Frontal cortex (tissue), 4 donors: ENCODE measurements at places on chromosomes 11 and 22.

DNA sequence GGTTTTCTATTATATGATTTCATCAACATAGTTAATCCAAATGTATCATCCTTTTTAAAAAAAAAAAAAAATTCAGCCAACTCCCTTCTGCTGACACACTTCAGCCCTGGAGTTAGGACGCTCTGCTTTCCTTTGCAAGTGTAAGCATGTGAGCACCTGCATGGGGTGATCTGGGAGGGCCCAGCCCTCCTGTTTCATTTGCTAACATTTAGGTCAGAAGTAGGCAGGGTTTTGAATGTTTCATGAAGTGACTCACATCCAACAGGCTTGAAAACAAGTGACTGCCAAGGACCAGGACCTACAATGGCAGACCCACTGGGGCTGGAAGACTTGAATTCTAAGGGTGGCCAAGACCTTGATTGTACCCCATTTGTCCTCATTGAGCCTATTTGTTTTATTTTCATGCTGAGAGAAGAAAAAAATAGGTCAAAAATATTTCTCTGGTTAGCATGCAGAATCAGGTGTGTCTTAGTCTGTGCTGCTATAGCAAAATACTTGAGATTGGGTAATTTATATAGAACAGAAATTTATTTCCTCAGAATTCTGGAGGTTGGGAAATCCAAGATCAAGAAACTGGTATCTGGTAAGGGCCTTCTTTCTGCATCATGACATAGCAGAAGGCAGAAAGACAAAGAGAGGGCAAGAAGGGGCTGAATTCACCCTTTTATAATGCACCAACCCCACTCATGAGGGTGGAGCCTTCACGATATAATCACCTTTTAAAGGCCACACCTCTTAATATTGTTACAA, 137.6 kb downstream of the CD44 start:
- no peak for DNase-seq

DNA sequence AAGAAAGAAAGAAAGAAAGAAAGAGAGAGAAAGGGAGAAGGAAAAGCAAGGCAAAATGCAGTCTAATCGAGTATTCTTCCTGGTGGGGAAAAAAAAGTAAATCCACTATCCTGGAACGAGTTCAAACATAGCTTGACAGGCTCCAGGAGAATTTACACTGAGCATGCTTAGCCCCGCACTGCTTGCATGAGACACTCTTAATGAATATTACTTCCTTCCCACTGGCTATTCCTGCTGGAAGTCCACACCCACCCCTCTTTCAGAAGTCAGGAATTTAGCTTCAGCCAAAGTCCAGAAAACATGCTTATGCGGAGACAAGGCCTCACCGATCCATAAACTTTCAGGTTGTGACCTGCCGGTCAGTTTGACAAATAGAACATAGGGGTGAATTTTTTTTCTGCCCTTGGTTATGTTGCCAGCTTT, 251.8 kb upstream of the BLID start:
- DNase-seq = no peak

DNA sequence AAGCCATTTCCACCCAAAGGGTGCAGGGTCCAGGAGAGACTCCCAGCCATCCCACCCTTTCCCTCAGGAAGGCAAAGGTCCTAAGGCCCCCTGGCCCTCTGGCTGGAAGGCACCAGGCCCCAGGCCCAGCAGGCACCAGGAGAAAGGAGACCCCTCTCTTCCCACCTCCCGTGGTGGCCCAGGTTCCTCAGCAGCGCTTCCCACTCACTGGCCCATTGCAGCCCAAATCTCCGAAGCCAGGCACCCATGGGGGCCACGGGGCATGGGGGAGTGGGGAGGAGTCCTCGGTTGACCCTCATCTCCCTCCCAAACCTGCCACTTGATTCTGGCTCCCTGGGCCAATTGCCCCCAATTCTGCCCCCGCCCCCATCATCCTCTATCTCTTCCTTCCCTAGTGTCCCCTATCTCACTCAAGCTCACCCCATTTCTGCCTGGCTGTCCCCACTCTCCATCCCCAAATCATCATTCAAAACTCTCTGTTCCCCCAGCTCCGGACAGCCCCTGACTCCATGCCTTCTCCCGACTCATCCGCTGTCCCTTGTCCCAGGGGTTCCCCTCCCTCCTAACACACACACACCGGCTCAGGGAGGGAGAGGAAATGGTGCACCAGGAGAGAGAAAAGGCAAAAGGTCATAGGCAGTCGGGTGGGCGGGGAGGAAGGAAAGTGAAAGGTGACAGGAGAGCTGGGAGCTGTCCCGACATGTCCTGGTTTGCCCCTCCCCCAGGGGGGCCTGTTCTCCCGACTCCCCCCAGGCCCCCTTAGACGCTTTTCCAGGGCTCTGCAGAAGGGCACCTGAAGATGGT, 1.2 kb downstream of the LIF start:
- DNase-seq = no peak

GRCh38 chr11:82782825-82783374, 49.2 kb upstream of the FAM181B start:
- DNase-seq = no peak

DNA sequence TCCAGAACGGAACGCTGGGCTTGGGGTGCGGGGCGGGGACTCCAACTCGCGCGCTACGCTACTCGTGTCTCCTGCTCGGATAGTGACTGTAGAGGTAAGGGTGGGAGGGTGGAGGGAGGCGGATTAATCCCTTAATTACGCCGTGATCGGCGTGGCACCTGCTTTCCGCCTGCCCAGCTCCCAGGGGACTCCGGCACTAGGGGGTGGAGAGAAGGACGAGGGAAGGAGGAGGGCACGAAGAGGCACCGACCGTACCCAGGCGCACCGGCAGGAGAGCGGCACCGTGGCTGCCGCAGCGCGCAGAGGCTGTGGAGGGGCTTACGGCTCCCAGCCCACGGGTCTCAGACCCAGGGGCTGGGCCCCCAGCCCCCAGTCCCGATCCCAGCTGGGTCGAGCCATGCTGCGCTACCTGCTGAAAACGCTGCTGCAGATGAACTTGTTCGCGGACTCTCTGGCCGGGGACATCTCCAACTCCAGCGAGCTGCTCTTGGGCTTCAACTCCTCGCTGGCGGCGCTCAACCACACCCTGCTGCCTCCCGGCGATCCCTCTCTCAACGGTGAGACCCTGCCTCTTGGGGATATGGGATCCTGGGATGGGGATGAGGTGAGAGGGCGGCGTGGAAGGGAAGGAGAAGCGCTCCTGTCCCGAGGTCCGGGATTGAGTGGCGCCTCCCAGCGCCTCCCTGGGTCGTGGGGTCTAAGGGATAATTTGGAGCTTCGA, at the start of gene ROBO3:
Gene ROBO3, plus strand, starts transcription at position 252 of the 721 bp plus-strand sequence. Its CDS starts 146 bp downstream, at position 398.
- no peak for DNase-seq

GRCh38 chr11:34567733-34568132, 53.2 kb upstream of the EHF start:
- no peak for DNase-seq

GRCh38 chr11:7656704-7657103, 16.6 kb downstream of the CYB5R2 start:
- no peak for DNase-seq

DNA sequence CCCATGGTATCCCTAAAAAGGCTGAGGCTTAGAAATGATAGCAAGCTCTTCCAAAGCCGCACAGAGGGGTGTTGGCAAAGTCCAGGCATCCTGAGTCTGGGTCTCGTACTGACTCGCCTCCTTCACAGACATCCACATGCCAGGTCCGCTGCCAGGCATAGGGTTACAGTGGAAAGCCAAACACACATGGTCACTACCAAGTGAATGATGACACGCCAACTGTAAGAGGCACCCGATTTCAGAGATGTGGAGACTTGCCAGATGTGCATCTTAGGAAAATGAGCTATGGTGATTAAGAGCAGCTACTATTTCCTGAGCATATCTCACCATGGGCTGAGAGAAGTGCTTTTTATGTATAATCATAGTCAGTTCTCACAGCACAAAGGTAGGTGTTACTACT, 314.9 kb downstream of the MIAT start:
- no peak for DNase-seq

- DNase-seq = no peak
Observed at GRCh38 chr11:2694995-2695939, 4.5 kb downstream of the KCNQ1OT1 start.

- no peak for DNase-seq
Observed at GRCh38 chr11:95242091-95242844, 11.3 kb upstream of the SESN3 start.
